Jurkat, Clone E6-1 (cell line): ENCODE measurements at places on chromosomes 3 and 15.

GRCh38 chr15:35669432-35670045 lies 123.6 kb upstream of the DPH6 start:
- no peak for DNase-seq

DNA sequence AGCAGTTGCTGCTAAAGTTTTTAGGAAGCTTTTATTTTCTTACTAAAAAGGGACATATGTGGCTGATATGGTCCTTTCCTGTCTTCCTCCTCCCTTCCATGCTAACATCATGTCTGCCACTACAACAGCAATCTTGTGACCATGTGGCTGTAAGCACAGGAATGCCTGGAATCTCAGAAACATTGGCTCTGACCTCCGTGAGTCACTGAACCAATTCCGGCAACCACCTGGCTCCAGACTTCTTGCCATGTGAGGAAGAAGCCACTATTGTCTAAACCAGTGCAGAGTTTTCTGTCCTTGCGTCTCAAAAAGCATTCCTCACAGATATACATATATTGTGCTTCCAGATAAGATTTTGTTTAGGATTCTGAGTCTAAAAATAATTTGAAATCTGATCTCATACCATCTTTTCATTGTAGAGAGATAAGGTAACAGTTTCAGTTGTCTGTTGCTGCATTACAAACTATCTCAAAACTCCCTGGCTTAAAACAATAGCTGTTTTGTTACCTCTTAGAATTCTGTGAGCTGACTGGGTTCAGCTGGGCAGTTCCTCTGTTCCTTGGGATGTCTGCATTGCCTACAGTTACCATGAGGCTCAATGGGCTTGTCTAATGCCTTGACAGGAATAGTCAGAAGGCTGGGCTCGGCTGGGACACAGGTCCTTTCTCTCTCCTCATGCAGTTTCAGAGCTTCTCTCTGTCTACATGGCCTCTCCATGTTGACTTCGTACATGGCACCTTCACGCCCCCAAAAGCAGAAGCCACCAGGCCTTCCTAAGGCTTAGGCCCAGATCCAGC lies 77.3 kb upstream of the MAGI1 start:
- DNase-seq = no peak

GRCh38 chr15:36256404-36256807 lies 323.0 kb upstream of the CDIN1 start:
- no peak for DNase-seq

DNA sequence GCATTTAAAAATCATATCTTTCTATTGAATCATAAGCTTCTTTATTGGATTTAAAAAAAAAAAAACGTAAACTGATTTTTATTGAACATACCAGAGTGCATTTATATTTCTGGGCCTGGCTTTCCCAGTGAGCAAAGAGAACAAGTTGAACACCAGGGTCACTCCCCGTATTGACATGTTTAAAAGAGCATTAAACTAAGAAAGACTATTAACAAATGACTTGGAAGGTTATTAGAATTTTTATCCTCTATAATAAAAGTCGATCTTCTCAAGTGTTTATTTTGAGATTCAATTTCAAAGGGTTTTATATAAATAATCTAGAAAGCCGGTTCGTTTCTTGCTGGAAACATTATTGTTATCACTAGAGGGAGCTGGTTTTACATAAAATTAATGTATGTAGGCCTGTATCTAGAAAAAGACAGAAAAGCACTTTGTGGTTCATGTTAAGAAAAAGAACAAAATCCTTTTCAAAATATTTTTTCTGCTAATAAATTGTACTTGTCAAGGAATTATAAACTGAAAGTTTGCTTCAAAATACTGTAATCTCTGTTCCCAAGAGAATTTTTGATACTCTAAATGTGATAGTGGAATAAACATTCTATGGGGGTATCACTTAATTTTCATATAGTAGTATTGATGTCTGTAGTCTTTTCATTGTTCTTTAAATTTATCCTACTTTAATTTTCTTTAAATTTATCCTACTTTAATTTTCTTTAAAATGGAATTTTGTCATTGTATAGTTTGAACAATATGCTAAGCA lies 321.8 kb upstream of the MME start:
- DNase-seq = peak; percentile 16

- DNase-seq = no peak
These were observed 654 bp downstream of the RUBCN start for GRCh38 chr3:197736010-197736490.
